ENCODE measurements at places on chromosomes 4 and X.

- DNase-seq, result no peak
Observed at GRCh38 chr4:155948541-155948940, 5.1 kb downstream of the CTSO start.

GRCh38 chr4:147480891-147481576 is at the start of gene EDNRA:
Gene EDNRA, plus strand, starts transcription at chr4:147481097. Its CDS starts 4,585 bp downstream, at chr4:147485682.
- no peak for DNase-seq

- no peak for DNase-seq
Observed at GRCh38 chr4:122041312-122041711, 89.5 kb upstream of the TRPC3 start.

GRCh38 chrX:121405826-121406225 is 358.4 kb downstream of the GLUD2 start:
- no peak for DNase-seq

Data from breast epithelium (tissue), 4 donors.